ENCODE measurements at places on chromosomes 6 and 20. TPM values are rescaled to one million over a fixed set of nuclear protein-coding genes. Genes with fewer than 3 reads are reported as not detected.

The SLC24A3 gene
- total RNA-seq: not detected

The SASH1 gene
- 0.05 TPM for total RNA-seq

The OR12D3 gene
- total RNA-seq: not detected

The SYCP2L gene
- not detected for total RNA-seq
